ENCODE measurements at places on chromosomes 5 and 9.

- no peak for DNase-seq
Measured at GRCh38 chr5:68995845-68996545, 97.8 kb upstream of the SLC30A5 start.

GRCh38 chr5:14284392-14285148 is 141.4 kb downstream of the TRIO start:
- no peak for DNase-seq

- no peak for DNase-seq
Measured at GRCh38 chr5:52844885-52845284, 57.2 kb downstream of the ITGA1 start.

DNA sequence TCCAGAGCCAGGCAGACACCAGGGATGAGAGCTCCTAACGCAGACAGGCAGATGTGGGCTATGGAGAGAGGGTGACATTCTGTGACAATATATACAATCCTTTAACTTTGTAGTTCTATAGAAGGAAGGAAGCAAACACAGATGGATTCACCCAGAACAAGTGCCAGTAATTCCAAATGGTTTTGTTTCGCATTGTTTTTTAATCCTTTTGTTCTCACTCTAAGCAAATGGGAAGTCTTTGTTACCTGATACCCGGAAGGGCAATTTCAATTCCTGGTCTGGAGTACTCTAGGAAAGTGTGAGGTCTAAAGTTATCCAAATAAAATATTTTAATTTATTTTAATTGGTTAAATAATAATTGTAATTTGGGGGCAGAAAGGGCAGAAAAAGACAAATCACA is 2.5 kb downstream of the FRMD3 start:
- DNase-seq = no peak

DNA sequence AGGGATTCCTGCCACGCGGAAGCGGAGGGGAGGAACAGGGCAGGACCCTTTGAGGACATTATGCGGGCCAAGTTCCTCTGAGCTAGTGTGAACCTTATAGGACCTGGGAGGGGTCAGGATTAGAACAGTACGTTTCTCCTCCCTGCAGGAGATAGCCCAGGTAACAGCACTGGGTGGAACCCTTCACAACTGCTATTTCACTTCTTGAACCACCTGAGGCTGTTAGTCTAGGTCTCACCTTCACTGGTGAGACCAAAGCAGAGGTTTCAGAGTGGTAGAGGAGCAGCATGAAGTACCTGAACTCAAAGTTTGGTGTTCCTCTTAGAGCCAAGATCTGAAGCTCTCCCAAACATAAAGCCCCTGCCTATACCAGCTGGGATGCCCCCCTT is 832 bp downstream of the EIF4EBP3 start:
- no peak for DNase-seq

DNA sequence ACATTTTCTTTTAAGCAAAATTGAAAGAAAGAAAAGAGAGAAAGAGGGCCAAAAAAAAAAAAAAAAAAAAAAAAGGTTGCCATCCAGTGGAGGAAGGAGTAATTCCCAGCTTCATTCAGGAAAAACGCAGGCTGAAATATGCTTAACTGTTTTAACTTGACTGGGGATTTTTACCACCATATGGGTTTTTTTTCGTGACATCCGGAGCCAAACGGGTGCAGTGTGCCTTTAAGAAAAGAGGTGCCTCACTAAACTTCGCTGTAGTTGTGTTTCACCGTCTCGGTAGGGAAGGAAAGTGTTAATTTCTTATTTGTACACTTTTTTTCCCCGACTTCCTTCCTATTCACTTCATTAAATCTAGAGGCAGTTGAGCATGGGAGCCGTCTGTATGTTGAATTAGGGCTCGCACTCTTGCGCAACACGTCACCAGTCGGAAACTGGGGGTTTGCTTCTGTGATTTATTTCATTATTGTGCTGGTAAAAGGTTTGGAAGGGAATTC is 143.0 kb downstream of the SMARCA2 start:
- no peak for DNase-seq

DNA sequence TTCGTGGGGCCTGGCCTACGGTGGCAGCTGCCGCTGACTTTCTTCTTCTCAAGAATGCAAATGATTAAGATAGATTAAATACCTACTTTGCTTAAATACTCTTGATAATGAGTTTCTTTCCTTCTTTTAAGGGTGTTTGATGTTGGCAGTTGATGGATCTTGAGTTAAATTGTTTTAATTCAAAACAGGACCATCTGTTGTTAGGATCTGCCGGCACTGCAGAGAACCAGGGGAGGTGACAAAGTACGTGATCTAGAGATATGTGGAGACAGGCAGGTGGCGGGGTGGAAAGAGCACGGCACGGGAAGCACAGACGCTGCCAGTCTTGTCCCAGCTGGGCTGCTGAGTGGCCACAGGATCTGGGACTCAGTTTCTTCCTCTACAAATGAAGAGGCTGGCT is 37.9 kb downstream of the MED27 start:
- no peak for DNase-seq

- no peak for DNase-seq
Measured at GRCh38 chr5:34016222-34016621, 8.4 kb upstream of the AMACR start.

DNA sequence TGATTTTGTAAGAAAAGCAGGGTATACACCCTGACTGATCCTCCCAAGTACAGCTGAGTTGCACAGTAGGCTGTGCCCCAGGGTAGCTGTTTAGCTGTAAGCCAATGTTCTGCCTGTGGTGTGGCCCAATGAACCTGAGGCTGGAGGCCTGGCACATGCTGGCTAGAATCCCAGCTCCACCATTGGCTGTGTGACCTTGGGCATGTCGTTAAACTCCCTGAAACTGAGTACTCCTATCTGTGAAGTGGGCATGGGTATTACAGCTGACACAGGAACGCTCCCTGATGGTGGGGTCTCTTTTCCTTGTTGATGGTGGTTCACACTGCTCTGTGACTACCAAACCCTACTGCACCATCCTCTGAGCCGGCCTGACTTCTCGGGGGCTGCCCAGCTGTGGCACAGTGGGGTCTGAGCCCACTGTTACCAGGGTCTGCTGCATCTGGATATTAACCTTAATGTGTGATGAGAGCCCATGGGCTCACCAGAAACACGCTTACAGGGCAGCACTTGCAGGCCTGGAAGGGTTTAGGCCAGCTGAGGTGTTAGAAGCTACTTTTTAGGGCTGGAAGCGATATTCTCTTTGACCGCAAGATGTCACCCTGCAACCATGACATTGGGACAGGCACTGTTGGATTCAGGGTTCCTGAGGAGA is 7.0 kb upstream of the GADD45G start:
- DNase-seq = no peak

GRCh38 chr5:75706016-75706415 is 11.2 kb downstream of the POC5 start:
- no peak for DNase-seq

DNA sequence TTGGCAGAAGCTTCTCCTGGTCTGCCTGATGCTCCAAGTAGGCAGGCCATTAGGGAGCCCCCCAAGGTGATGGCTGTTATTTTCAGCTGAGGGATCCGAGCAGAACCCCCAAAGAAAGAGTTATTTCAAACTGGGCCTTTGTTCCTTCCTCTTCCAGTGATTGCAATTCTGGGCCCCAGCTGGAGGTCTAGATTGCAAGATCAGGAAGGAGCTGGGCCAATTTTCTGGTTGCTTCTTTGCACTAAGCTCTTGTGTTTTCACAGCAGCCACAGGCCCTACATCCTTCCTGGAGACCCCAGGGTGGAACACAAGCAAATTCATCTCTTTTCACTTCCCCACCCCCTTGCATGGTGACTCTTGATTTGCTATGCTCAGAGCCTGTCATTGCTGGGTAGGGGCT is 215.0 kb downstream of the SEMA6A start:
- no peak for DNase-seq

DNA sequence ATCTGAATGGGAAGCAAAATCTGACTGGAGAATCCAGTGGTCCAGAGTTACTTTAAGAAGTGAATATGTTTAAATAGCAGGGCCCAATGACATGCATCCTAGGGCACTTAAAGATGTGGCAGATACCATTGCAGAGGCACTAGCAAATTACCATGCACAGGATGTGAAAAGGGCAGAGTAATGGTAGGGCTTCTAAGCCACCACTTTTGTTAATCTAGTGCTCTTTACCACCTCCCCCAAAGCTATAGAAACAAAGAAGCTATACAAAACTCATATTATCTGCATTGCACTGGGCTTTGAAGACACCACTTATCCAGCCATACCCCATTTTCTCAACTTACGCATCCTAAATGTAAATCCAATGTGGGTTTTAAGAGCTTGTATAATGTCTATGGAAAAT is 81.2 kb downstream of the ZCCHC7 start:
- no peak for DNase-seq

DNA sequence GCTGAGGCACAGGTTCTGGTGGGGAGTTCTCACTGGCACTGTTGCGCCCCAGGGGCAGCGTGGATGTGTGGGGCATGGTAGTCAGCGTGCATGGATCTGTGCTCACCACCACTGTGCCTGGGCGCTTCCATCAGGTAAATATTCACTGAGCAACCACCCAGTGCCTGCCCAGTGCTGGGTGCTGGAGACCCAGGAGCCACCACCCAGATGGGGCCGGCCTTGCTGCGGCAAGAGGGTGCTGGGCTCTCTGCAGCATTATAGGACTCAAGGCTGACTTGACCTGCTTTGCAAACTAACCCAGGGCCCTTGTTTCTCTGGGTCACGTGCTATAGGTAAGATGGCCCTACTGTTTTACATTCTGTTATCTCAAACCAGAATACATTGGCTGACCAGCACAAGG is 60.5 kb downstream of the DAP start:
- no peak for DNase-seq

GRCh38 chr9:35882263-35882848 is 12.2 kb upstream of the OR13J1 start:
- DNase-seq = no peak

GRCh38 chr9:92206488-92206887 is 87.0 kb downstream of the IARS1 start:
- no peak for DNase-seq

Measured in AG09309 (cell line).